ENCODE measurements at places on chromosomes 4 and X.

DNA sequence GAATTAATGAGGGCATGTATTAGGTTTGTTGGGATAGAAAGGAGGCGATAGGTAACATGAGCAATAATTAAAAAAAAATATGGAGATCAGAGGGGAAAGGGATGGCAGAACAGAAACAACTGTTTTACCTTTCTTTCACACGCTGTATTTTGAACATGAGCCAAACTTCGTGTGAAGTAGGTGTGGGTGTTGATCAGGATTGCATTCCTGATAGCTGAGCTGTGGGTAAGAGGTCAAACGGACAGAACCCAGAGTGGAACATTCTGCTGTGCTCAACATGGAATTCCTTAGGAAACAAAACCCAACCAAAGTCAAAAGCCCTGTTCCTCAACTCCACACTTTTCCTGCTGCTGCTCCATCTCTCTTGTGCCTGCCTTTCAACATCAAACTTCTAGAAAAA lies 162.5 kb upstream of the CASK start:
- DNase-seq: no peak

DNA sequence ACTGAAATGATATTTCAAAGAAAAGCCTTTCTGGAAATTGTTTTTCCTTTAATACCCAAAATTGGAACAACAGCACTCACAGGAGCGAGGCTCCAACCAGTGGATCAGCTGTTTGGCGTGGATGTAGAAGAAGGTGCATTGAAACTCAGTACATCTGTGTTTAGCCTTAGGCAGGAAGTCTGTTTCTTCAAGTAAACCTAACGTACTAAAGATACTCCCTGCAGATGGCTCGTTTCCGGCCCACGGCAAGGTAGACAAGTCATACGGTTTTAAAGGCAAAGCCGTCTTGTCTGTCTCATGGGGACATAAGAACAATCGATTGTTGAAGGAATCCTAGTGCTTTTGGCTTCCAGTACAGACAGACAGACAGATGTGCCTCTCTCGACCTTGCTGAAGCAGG lies 50.0 kb upstream of the CLCN4 start:
- no peak for DNase-seq

DNA sequence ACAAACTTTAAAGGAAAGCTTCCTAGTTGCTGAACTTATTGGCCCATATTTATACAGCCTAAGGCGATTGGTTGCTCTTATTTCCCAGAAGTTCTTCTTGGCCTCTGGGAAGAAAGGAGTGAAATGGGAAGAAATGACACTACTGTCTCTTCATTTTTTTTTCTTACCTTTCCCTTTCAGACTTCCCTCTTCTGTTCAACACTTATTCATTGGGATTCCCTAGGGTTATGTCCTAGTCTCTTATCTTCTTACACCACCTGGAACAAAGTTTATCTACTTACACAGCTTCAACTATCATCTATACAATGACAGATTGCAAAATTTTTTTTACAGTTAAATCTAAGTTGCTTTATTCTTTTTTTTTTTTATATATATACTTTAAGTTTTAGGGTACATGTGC lies 68.0 kb downstream of the SNX12 start:
- DNase-seq: no peak

- DNase-seq: no peak
Measured at GRCh38 chrX:1582686-1583437, 8.5 kb upstream of the AKAP17A start.

DNA sequence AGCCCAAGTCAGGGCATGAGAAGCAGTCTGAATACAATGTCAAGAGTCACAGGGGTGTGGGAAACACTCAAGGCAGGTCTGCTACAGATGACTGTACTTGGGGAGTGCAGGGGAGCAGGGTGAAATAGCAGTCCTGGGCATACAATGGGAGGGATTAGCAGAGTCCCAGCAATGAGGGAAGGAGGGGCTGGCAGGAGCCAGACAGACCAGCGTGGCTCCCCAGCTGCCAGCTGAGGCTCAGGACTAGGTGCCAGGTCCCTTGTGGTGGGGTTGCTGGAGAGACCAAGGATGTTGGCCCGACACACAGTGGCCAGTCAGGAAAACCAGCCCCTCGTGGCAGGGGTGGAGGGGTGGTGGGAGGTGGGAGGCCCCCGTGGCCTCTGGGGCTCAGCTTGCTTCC lies 86.6 kb downstream of the RTL5 start:
- no peak for DNase-seq
